HCEC 1CT (cell line): ENCODE measurements at places on chromosomes 5 and 9.

GRCh38 chr5:95743877-95744276, 12.7 kb downstream of the RHOBTB3 start:
- no peak for DNase-seq

- no peak for DNase-seq
These were observed 117.2 kb upstream of the PITX1 start for GRCh38 chr5:135151256-135151655.

DNA sequence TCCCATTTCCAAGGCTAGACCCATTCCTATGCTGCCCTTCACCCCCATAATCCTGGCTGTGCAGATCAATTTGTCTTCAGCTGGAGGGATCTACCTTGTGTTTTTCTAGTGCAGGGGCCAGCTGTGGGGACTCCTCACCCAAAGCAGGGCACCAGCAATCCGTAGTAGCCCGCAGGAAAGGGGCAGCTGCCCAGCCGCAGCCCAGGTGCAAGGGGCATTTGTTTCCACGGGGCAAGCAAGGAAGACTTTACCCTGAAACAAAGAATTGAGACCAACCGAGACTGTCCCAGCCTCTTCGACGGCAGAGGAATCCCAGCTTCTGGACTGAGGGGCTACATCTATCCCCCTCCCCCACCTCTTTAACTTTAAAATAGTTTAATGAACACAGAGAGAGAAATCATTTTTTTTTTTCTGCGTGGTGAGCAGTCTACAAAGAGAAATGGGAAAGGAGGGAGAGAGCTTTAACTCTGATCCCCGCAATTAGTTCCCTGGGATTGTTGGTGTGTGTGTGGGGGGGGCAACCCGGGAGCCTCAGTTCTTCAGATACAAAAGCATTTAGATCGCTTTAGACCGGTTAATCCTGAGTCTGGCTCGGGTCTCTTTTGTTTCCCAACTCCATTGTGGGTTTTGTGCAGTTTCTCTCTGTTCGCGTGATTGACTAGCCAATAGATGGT, 10.6 kb upstream of the LHX2 start:
- no peak for DNase-seq

DNA sequence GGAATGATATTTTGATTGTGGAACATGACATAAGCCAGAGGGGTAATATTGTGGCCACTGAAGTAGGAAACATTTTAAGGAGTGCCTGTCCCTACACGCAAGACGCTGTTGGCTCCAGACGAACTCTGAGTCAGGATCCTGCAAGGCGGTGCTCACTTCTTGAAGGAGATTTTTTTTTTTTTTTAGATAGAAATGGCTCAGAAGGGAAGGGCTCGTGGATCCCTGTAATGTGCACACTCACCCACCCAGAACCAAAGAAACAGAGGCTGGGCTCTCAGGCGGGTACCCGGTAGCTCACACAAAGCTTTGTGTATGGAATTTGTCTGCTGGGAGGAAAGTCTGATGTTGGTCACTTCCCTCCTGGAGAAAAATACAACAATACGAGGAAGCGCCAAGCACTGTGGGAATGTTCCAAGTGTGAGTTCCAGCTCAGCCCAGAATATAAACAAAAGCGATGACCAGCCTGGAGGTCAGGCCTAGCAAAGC, 25.7 kb downstream of the RAPGEF1 start:
- peak; percentile 89 for DNase-seq

DNA sequence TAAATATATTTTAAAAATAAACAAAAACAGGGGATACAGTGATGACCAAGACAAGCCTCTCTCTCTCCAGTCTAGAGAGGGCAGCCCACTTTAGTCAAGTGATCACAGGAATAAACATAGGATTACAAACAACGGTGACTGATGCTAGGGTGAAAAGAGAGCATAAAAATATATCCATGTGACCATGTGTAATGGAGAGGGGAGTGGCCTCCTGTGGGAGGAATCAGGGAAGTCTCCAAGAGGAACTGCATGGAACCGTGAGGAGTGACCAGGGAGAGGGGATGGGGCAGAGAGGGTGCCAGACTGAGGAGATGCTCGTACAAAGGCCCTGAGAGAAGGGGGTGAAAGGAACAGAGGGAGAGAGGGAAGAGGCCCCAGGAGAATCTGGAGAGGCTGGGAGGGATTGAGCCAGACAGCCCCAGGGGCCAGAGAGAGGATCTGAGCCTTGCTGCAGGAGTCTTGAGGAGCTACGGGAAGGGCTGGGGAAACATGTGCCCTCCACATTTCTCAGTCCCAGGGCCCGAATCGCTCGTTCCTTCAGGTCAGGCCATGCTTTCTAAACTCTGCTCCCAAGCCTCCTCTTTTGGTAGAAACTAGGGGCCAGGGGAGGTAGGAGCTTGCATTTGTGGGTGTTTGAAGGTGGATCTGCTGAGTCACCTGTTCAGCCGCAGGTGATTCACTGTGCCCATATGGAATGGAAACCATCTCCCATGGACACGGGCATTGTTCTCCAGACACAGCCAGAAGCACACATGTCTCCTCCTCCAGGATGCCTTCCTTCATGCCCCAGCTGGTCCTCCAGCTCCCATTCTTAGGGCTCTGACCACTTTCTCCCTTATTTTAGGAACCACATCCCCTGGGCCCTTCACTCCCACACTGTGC, 63.8 kb downstream of the PAX5 start:
- DNase-seq, result peak; percentile 35

DNA sequence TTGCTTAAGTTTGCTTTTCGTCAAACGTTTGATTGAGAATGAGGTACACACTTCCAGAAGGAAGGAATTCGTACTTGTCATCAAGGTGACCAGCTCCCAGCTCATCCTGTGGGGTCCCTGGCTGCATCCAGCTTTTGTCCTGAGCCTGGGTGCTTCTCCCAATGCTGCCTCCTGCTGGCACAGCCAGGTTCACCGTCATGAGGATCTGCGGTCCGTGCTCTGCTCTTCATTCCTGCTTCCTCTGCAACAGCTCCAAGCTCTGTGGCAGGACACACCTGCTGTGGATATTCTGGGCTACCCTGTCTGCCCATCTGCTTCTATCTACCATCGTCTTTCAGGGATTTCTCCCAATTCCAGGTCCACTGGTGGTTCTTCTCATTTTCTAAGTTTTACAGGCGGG, 13.3 kb upstream of the UBE2QL1 start:
- no peak for DNase-seq

DNA sequence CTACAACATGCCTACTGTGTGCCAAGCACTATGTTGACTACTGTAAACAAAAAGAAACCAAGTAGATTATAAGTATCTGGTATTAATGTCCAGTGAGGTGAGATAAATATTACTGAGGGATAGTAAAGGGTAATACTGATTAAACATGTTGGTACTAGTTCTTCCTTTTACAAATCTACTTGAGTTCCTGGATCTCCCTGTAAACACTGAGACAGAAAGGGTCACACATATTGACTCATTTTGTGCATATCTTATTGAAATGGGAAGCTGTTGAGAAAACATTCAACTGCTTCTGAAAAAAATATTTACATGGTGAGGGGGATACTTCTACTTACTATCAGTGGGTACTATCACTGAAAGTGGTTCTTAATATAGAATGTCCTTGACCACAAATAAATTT, 24.3 kb downstream of the EFNA5 start:
- DNase-seq, result no peak

GRCh38 chr5:98454407-98454806, 319.1 kb upstream of the RGMB start:
- peak; percentile 79 for DNase-seq

GRCh38 chr5:117859176-117859575, 1129.2 kb downstream of the DTWD2 start:
- no peak for DNase-seq
